ENCODE measurements at places on chromosomes 6 and 20.

DNA sequence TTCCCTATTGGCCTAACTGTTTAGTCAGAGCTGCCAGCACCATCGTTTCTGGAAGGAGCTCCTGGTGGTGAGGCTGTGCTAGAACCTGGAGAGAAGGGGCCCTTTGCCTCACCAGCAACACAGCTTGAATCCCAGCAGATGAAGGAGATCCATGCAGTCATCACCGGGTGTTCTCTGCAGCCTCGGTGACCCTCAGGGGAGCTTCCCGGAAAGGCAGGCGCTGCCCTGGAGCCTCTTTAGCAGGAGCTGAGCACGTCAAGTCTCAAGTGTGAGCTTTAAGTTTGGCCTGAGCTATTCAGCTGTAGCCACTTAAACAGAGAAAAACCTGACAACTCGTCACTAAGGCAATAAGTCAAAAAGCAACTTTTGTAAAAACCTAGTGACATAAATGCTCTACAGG is 181.2 kb upstream of the FOXQ1 start:
- DNase-seq = no peak

- DNase-seq = no peak
Measured at GRCh38 chr20:36130390-36130789, 24.1 kb upstream of the EPB41L1 start.

DNA sequence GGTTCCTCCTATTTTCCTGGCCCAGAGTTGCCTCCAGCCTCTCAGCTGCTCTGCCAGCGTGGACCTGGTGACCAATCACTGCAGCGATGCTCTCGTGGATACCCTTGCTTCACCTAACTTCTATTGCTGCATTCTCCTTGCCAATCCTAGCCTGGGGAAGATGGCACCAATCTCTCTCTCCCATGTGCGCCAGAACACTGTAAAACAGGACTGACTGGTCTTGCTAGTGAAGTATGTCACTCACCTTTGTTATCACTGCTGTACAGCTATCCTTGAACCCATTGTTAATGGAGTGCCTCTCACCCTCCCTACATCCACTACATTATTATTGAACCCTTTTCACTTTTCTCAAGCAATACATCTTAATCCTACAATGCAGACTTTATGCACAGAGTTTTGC is 80.1 kb downstream of the LYRM4 start:
- no peak for DNase-seq

DNA sequence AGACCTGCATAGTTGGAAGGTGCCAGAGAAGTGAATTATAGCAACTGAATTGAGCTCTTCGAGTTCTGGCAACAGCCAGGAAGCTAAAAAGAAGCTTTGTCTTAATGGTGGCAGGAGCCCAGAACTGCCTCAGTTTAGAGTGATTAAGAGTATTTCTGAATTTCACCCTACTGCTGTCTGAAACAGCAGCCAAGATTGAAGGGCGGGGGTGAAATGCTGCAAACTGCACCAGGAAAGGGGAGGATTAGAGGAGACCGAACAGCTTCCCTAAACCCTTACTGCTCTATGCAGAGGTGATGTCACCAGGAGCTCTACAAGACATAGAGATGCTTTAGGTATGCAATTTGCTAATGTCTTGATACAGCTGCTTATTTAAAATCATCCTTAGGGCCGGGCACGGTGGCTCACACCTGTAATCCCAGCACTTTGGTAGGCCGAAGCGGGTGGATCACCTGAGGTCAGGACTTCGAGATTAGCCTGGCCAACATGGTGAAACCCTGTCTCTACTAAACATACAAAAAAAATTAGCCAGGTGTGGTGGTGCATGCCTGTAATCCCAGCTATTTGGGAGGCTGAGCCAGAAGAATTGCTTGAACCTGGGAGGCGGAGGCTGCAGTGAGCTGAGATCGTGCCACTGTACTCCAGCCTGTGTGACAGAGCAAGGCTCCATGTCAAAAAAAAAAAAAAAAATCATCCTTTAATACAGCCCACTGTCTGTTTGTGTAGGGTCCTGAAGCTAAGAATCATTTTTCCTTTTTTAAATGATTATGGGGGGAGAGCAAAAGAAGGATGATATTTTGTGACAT is 91.7 kb upstream of the IYD start:
- DNase-seq = no peak

GRCh38 chr6:55180258-55180657 is 5.9 kb downstream of the HCRTR2 start:
- no peak for DNase-seq

GRCh38 chr6:127058027-127058426 is 60.4 kb upstream of the RSPO3 start:
- no peak for DNase-seq

- DNase-seq = no peak
Measured at GRCh38 chr6:155872961-155873360, 417.3 kb upstream of the NOX3 start.

DNA sequence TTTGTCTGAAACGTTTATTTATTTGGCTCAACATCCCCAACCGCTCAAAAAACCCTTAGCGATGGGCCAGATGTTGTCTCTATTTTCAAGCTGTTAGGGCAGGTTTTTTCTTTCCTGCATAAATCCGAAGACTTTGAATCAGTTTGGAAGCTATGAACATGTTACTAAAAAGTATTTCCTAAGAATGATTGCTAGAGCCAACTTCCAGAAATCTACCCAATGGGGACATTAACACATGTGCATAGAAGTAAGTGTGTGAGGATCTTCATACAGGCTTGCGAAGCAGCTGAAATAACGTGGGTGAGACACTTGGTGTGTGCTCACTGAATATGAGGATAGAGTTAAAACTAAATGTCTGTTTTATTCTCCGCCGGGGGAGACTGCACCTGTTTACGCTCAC is 106.8 kb downstream of the BCAS1 start:
- no peak for DNase-seq
